ENCODE measurements at places on chromosomes 3 and 15.
A peak's percentile ranks its signal among the peaks of the same experiment; 100 is the strongest.

- peak; percentile 66 for DNase-seq
Observed at GRCh38 chr3:15271785-15272381, 60.5 kb downstream of the SH3BP5 start.

DNA sequence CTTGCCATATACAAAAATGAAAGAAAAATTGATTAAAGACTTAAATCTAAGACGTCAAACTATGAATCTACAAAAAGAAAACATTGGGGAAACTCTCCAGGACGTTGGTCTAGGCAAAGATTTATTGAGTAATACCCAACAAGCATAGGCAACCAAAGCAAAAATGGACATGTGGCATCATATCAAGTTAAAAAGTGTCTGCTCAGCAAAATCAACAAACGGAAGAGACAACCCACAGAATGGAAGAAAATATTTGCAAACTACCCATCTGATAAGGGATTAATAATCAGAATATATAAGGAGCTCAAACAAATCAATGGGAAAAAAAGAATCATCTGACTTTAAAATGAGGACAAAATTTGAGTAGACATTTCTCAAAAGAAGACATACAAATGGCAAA is 160.9 kb downstream of the DCLK3 start:
- no peak for DNase-seq

- DNase-seq: no peak
Observed at GRCh38 chr3:183895296-183895695, 10.6 kb upstream of the PARL start.

- DNase-seq: no peak
Observed at GRCh38 chr3:97066531-97066930, 252.1 kb downstream of the EPHA6 start.

DNA sequence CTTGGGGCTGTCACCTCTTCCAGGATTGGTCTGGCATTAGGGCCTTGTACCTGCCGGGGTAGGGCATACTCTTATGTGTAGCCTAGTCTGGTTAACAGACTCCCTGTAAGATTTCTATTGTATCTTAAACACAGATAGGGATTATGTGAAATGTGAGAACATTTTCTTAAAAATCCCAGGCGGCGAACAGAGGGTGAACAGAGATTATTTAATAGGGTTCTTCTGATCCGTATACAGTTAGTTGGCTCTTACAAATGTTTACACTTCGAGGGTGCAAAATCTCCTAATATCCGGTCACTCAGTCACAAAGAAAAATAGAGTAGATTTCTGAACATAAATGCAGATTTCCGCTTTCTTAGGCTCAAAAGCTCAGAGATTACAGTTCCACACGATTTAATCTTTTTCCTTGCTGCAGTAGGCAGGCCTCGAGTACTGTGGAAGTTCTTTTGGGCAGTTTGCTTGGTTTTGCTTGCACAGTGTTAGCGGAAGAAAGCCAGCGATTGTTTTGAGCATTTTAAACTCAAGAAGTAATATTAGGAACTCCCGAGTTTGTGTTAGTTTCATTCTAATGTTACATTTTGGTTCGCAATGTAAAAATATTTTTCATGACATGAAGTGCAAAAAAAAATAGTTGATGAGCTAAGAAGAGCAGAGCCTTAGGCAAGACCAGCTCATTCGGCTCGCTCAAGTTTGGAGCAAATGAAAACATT is 993 bp downstream of the PLCL2 start:
- no peak for DNase-seq

GRCh38 chr3:184491867-184492615 is 69.5 kb upstream of the EPHB3 start:
- DNase-seq: no peak

DNA sequence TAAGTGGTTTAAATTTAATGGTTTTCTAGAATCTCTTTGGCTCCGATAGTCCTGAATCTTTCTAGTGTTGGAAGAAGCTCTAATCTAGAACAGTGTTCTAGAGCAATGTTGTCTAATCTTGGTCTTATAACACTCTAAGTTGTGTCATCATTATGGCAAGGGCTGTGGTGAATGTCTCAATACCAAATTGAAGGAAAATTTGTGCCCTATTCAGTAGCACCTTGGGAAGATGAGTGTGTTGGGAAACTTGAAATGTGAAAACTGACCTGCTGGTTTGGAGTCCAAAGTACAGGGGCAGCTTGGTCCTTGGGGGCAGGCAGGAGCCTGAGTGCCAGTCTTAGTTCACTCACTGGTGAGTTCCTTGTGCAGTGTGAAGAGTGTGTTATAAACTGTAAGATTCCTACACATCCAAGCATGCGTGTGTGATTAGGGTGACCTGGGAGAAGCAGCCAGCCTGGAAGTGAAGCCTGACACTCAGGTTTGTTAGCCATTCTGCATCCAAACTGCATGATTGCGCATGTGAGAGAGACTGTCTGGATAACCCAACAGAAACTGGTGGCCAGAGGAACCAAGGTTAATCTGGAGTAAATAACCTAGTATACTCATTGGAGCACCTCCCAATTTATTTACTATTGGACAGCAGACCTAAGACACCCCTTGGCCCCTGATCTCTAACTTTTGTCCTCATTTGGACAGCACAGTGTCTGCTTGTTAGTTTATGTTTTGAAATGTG is 14.6 kb downstream of the ZNF592 start:
- no peak for DNase-seq

DNA sequence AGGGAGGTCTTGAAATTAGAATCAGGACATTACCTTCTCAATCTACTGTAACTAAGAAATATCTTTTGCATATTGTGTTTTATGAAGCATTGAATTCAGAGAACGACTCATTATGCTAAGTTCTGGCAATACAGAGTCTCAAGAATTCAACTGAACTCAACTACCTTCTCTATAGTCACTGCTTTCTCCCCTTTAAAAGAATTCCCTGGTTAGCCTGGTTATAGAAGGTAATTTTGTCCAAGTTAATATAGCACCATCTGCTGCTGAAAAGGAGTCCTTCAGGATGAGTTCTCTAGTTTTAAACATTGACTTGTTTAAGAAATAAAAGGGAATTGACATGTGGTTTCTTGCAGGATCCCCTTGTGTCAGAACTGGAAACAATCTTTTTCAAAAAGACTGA is 60.2 kb downstream of the IL16 start:
- no peak for DNase-seq

DNA sequence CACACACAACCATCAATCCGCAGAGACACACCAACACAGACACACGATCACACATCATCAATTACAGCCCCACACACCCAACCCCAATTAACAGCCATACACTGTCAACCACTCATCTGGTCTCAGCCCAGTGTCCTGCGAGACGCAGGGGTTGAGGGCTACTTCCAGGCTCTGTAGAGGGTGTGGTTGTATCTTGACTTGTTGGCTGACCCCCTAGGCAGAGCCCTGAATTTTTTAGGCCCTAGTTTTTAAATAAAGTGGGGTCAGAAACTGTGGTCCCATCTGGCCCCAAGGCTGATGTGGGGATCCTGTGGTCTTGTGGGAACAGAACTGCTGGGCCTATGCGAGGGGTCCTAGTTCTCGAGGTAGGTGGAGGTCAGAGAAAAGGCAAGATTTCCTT is 9.2 kb downstream of the VILL start:
- DNase-seq: no peak

DNA sequence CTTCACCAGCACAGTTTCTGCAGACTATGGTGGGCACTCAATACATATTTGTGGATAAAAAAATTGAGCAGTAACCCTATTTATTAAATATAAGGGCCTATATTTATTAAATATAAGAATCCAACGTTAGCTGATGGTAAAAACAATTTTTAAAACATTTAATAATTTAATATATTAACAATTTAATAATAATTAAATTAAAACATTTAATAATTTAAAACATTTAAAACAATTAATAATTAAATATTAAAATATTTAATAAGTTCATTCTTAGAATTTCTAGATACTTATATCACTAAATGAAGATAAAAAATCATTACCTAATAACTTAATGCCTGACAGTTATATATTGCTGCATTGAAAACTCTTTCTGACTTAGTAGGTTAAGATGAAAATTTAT is 880.2 kb upstream of the EPHA6 start:
- no peak for DNase-seq

GRCh38 chr15:55320238-55320550 is 1.2 kb downstream of the PIGB start:
- no peak for DNase-seq

DNA sequence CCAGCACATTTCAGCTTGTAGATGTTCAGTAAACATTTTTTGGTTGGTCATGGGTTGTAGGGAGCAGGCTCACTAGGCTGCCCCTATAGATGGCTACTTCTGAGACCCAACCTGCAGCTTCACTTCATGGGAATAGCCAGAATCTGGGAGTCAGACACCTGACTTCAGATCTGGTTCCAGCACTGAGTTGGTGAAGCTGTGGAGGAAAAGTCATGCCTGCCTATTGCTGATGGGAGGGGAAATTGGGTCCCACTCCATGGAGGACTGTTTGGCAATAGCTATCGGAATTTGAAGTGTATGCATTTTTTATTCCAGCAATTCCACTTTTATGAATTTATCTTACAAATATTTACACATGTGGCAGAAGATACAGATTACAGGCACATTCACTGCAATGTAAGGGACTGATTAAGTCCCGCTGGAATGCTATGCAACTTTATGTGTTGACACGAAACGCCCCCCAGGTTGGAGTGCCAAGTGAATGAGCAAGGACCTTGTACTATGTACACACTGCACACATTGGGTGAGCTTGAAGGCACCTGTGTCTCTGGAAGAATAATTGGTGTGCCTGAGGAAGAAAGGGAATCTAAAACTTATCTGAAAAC is 7.8 kb upstream of the CCR1 start:
- no peak for DNase-seq

GRCh38 chr3:107953722-107954121 is 137.1 kb downstream of the CD47 start:
- no peak for DNase-seq

- no peak for DNase-seq
Observed at GRCh38 chr3:170196833-170197232, 15.3 kb upstream of the PHC3 start.

DNA sequence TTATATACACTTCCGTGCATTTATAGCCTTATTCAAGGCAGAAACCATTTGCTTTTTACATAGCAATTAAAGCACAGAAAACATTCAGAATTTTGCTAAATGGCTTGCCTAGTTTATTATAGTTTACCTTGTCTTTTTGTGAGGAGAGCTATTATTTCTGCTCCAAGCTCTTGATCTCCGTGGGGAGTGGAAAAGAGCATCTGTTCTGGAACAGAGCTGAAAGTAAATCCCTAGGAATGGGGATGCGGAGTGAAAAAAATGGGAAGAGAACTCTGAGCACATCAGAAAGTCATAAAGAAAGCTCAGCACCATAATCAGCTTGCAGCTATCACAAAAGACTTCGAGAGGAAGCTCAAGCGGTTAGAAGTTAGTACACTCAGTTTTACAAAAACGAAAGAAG is 1006.7 kb downstream of the ROBO2 start:
- no peak for DNase-seq

- no peak for DNase-seq
Observed at GRCh38 chr3:73622091-73622805, 2.5 kb downstream of the PDZRN3 start.

- no peak for DNase-seq
Observed at GRCh38 chr15:52008698-52009434, 10.2 kb upstream of the MAPK6 start.

DNA sequence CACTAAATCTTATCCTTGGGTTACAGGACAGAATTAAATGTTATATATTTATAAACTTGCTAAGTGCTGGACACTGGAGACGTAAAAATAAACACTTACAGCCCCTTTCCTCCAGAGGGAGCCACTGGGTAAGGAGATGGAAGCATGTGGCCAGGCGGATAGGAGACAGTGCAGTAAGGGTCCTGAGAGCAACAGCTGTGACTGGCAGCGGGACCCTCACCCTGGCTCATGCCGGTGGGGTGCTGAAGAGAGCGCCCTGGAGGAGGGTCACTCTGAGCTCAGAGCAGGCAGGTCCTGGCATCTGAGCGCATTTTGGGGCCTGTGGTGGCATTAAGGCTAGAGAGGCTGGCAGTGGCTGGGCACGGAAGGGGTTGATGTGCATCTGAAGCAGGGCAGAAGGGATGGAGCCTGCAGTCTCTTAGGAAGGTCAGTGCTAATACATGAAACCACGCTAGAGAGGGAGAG is 16.0 kb downstream of the SEC61A1 start:
- no peak for DNase-seq

- no peak for DNase-seq
Observed at GRCh38 chr3:63910891-63911290, 1.3 kb downstream of the SCAANT1 start.

GRCh38 chr3:126381966-126382365 is 12.7 kb upstream of the CFAP100 start:
- no peak for DNase-seq

DNA sequence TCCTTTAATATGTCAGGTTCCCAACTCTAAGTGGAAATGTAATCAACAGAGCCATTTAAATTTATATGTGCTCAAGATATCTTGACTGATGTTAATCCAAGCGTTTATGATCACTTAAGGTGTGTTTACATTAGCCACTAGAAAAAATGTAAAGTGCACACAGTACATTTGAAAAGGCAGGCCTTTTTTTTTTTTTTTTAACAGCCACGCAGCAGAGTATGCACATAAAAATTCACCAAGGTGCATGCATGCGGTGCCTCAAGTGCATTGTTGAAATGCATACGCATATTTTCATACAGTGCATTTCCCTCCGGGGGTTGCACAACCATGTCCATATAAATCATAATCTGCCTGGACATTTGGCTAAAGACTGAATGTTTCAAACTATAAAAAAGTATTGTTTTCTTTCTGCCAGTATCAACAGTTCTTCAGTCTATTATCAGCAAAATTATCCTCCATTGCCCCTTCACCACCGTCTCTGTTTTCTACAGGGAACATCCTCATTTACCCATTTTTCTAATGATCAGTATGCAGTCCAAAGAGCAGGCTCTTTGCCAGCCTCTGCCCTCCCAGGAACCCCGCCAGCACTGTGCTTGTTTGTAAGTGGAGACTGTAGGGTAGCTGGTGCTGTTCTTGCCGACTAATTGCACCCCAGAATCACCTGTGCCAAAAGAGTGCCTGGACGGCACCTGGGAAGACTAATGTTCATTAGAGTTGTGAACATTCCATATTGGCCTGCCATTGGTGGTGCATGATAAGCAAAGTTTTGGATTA is 611.2 kb upstream of the CFAP20DC start:
- no peak for DNase-seq

DNA sequence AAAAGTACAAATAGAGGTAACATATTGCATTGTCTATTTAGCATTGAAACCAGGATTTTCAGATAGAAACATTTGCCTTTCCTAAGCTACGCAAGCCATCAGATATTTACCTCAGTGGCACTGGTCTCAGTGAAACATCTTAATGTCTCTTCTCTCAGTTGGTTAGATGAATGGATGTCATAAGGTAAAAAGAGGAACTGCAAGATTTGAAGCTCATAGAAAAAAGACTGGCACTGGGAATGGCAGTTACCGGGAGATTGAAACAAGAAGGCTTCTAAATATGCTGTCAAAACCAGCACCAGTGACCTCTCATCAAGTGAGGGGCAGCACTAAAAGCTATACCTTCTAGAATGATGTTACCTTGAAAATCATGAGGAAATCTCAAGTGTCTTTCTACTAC is 486.4 kb downstream of the FHIT start:
- no peak for DNase-seq

DNA sequence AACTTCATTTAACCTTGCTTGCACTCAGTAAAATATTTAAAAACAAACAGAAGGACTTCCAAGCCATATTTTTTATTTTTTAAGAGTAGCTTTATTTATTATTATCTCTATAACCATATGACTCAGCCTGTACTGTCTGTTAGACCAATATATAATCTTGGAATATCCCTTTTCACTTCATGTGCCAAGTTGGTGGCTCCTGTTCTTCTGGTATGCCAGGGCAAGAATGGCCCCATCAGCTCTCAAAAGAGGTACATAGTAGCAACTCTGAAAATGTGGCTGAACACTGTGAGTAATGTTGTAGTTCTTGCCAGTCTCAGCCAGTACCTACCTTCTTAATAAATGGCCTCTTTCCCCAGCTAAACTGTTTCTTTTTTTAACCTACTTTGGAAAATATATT is 257.0 kb upstream of the UBE2E1 start:
- no peak for DNase-seq
